ENCODE measurements at places on chromosomes 2 and 18.

DNA sequence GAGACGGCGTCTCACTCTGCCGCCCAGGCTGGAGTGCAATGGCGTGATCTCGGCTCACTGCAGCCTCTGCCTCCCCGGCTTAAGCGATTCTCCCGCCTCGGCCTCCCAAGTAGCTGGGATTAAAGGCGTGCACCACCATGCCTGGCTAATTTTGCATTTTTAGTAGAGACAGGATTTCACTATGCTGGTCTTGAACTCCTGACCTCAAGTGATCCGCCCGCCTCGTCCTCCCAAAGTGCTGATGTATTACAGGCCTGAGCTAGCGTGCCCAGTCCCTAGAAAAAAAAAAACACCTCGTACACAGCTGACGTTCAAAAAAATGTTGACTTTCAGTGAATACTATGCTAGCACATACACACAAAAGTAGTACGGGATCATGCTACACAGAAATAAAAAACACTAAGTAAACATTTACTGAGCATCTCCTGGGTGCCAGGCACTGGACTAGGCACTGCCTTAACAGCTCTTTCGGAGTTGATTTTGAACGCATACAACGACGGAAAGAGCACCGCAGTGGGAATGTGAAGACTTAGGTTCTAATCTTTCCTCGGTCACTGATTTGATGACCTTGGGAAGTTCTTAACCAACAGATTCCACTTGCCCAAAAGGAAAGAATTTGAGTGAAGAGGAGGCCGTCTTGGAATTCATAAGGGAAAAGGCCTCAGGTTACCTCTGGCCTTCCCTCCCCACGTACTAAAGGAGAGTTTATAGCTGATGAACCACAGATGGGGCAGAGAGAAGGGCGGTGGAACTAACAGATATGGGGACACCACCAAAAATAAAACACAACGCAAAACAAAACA, 1.1 kb downstream of the DNAJC27 start:
- no peak for DNase-seq

GRCh38 chr18:51153659-51154371, 43.7 kb downstream of the MEX3C start:
- DNase-seq, result peak; percentile 79

DNA sequence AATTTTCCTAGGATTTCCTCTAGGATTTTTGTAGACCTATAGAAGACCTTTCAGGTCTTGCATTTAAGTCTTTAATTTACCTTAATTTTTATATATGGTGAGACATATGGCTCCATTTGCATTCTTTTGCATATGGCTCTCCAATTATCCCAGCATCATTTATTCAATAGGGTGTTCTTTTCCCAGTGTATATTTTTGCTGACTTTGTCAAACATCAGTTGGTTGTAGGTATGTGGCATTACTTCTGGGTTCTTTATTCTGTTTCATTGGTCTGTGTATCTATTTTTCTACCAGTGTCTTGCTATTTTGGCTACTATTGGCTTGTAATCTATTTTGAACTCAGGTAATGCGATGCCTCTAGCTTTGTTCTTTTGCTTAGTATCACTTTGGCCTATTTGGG, 239.8 kb upstream of the CNTNAP5 start:
- no peak for DNase-seq

DNA sequence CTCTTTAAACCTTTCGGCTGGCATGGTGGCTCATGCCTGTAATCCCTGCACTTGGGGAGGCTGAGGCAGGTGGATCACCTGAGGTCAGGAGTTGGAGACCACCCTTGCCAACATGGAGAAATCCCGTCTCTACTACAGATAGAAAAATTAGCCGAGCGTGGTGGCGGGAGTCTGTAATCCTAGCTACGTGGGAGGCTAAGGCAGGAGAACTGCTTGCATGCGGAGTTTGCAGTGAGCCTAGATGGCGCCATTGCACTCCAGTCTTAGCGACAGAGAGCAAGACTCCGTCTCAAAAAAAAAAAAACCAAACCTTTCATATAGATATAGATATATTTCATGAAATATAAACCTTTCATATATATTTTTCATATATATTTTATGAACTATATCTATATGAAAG, 864.7 kb downstream of the TRIB2 start:
- no peak for DNase-seq

GRCh38 chr2:200614249-200614648, 28.4 kb downstream of the AOX1 start:
- DNase-seq, result no peak
